ENCODE measurements at places on chromosomes 7 and 10. TPM values are rescaled to one million over a fixed set of nuclear protein-coding genes. Genes with fewer than 3 reads are reported as not detected.
A peak's percentile ranks its signal among the peaks of the same experiment; 100 is the strongest.

Gene CUBN
- 1.3 TPM for total RNA-seq

Gene CDNF
- total RNA-seq: 3.9 TPM

- no peaks in the 10 kb centered on the region for H3K4me1 ChIP-seq
- H3K27me3 ChIP-seq: no peaks in the 10 kb centered on the region
- H3K36me3 ChIP-seq: no peaks in the 10 kb centered on the region
These were observed 119.0 kb downstream of the PTPN20 start for GRCh38 chr10:47030191-47030703.

DNA sequence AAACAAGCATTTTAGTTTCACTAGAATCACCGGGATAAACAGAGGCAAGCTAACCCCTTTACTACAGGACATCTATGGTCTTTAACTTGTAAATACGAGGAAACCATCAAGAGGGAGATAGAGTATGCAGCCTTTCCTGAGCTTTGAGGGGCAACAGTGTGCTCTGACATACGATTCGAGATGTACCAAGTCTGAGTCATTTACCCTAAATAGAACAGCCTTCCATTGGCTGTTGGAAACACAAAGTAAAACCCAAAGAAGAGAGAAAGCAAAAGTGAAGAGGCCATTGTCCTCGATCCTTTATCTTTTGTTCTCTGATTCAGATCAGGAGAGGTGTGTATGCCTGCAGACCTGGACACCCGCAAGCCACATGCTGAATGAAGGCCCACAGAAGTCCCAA lies 289.5 kb downstream of the KCNMA1 start:
- no peaks in the 10 kb centered on the region for H3K36me3 ChIP-seq
- H3K27ac ChIP-seq: no peak overlapping the region
- H3K27me3 ChIP-seq: no peaks in the 10 kb centered on the region
- no peaks in the 10 kb centered on the region for H3K4me1 ChIP-seq

- no peak overlapping the region for H3K4me3 ChIP-seq
- no peaks in the 10 kb centered on the region for H3K27me3 ChIP-seq
- no peak overlapping the region for H3K27ac ChIP-seq
- DNase-seq: no peak
- H3K4me1 ChIP-seq: no peaks in the 10 kb centered on the region
These were observed 73.4 kb downstream of the SORCS1 start for GRCh38 chr10:107091126-107091525.

GRCh38 chr7:153388611-153389010 lies 629.1 kb downstream of the ACTR3B start:
- no peak overlapping the region for H3K27ac ChIP-seq
- no peak for DNase-seq
- no peaks in the 10 kb centered on the region for H3K4me1 ChIP-seq
- H3K27me3 ChIP-seq: no peaks in the 10 kb centered on the region

GRCh38 chr7:100719523-100720278 lies 567 bp upstream of the EPO start:
- H3K27ac ChIP-seq: no peak overlapping the region
- no peaks in the 10 kb centered on the region for H3K36me3 ChIP-seq
- H3K27me3 ChIP-seq: no peaks in the 10 kb centered on the region
- no peak overlapping the region for H3K4me3 ChIP-seq
- no peak for DNase-seq

DNA sequence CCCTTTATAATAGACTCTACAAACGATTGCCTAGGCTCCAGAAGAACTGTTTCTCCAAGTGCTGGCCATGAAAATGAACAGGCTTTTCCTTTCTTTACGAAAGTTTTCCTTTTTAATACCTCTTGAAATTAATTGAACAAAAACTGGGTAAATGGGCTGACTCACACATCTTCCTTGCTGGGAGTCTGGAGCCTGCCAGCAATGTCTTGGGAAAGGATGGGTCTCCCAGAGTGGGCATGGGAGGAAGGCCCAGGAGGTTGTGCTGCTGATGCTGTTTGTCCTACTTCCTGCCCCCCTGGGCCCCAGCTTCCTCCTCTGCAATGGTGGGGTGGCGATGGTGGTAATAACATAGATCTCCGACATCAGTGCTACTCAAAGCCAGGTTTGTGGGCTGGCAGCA lies 174.1 kb downstream of the RPS24 start:
- no peak overlapping the region for H3K4me3 ChIP-seq
- no peaks in the 10 kb centered on the region for H3K36me3 ChIP-seq
- no peak for DNase-seq
- H3K27me3 ChIP-seq: no peaks in the 10 kb centered on the region

- H3K4me1 ChIP-seq: no peaks in the 10 kb centered on the region
- no peaks in the 10 kb centered on the region for H3K36me3 ChIP-seq
- H3K27ac ChIP-seq: no peak overlapping the region
- no peak for DNase-seq
- no peaks in the 10 kb centered on the region for H3K27me3 ChIP-seq
These were observed 97.2 kb upstream of the PCGF5 start for GRCh38 chr10:91123261-91123660.

- no peak overlapping the region for H3K27ac ChIP-seq
- no peaks in the 10 kb centered on the region for H3K36me3 ChIP-seq
- no peaks in the 10 kb centered on the region for H3K27me3 ChIP-seq
- H3K4me3 ChIP-seq: no peak overlapping the region
These were observed 28.4 kb downstream of the JMJD1C start for GRCh38 chr10:63437116-63437949.

Gene ARHGEF35
- total RNA-seq: 7.5 TPM

DNA sequence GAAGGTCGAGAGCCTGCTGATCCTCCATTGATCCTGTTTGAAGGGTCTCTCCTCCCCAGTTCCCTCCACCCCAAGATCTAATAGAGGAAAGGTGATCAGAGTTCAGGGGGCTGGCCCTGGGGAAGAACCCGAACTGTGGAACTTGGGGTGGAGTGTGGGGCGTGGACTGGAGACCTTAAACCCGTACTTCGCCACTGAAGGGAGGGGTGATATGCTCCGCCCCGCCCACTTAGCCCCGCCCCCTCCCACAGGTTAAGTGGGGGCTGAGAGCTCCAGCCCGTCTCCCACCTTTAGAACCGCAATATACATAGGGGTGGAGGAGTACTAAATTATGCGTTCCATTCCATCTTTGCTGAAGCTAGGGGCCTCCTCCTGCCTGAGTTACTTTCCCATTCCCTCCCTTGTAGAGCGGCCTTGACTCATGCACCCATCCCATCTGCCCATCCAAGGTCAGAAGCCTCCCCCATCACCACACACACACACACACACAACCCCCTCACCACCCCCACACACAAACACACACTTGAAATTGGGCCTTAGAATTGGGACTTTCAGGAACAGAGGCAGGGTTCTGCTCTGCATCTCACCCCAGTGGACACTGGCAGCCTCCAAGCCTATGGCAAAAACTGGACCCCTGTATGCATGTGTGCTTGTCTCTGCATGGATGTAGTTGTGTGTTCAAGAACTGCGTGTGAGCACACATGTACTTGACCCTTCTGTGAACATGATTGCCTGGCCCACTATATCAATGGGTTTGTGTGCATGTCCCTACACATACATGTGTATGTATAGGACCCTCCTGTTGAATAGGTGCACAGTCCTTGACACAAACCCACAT lies 991 bp downstream of the SEMA4G start:
- no peaks in the 10 kb centered on the region for H3K27me3 ChIP-seq
- H3K4me1 ChIP-seq: peaks cover 13% of the 10 kb centered on the region
- H3K36me3 ChIP-seq: no peaks in the 10 kb centered on the region
- H3K4me3 ChIP-seq: peak overlapping the region; percentile 95

- DNase-seq: no peak
- H3K4me1 ChIP-seq: peaks cover 31% of the 10 kb centered on the region
- H3K27ac ChIP-seq: peak overlapping the region; percentile 46
- no peaks in the 10 kb centered on the region for H3K36me3 ChIP-seq
These were observed 23.9 kb downstream of the PARD3 start for GRCh38 chr10:34791228-34791627.

DNA sequence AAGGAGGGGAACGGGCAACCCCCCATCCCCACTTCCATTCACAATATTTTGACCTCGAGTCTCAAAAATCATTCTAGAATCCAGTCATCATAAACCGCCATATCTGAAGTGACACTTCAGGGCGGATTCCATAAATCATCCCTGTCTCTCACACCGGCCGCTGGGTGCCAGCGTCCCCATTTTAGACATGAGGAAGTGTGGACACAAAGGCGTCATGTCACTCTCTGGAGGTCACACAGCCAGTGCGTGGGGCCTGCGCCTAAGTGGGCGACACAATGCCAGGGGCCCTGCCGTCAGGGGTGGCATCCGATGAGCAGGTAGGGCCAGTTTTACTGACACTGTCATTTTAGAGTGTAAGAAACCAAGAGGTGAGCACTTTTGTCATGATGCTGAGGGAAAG lies 19.5 kb downstream of the KCNH2 start:
- H3K27me3 ChIP-seq: no peaks in the 10 kb centered on the region
- no peak overlapping the region for H3K27ac ChIP-seq
- H3K4me1 ChIP-seq: no peaks in the 10 kb centered on the region
- H3K4me3 ChIP-seq: no peak overlapping the region
- no peaks in the 10 kb centered on the region for H3K36me3 ChIP-seq
- DNase-seq: no peak

DNA sequence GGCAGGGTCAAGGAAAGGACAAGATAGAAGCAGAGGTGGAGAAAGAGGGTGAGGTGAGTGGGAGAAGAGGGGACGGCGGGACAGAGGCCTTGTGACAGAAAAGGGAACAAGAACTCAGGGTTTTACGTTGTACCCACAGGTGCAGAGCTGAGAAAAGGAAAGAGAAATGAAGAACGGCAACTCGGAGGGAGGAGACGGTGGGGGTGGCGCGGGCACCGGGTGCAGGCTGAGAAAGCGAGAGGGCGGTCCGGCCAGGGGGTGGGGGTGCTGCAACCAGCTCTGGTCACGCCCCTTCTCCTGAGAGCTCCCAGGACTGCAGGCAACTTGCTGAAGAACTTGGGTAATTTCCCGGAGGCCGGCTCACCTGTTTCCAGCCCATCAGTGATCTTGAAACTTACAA lies 65.3 kb downstream of the CARD11 start:
- no peak overlapping the region for H3K27ac ChIP-seq
- H3K4me3 ChIP-seq: no peak overlapping the region
- DNase-seq: peak; percentile 51
- no peaks in the 10 kb centered on the region for H3K27me3 ChIP-seq
- no peaks in the 10 kb centered on the region for H3K4me1 ChIP-seq

GRCh38 chr7:18499407-18500177 lies 4.0 kb downstream of the HDAC9 start:
- H3K36me3 ChIP-seq: no peaks in the 10 kb centered on the region
- H3K27ac ChIP-seq: no peak overlapping the region
- H3K4me1 ChIP-seq: no peaks in the 10 kb centered on the region
- H3K4me3 ChIP-seq: no peak overlapping the region
- H3K27me3 ChIP-seq: no peaks in the 10 kb centered on the region

- DNase-seq: no peak
- peaks cover 17% of the 10 kb centered on the region for H3K4me1 ChIP-seq
- H3K27me3 ChIP-seq: no peaks in the 10 kb centered on the region
- H3K4me3 ChIP-seq: no peak overlapping the region
- no peak overlapping the region for H3K27ac ChIP-seq
These were observed 100.9 kb upstream of the PDLIM1 start for GRCh38 chr10:95391581-95392216.

Gene LAMB1
- 96.4 TPM for total RNA-seq

Gene SPDYE16
- total RNA-seq: 0.67 TPM

Gene GSTO1
- 38.9 TPM for total RNA-seq

DNA sequence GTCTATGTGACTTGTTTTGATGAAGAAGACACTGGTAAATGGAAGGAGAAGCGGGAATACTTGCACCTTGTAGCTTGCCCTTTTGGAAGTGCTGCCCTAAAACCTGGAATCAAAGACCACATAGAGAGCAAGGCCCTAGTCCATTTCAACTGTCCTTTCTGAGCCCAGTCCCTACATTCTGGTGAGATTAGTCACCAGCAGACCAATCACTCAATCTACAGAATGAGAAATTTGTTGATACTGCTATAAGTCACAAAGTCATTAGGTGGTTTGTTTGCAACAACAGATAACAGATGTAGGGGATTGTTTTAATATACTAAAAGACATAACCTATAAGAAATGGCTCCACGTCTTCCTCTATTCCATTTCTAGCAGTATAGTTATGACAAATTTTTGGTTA lies 33.6 kb downstream of the WASL start:
- H3K36me3 ChIP-seq: no peaks in the 10 kb centered on the region
- no peaks in the 10 kb centered on the region for H3K27me3 ChIP-seq
- no peak overlapping the region for H3K27ac ChIP-seq
- peaks cover 9% of the 10 kb centered on the region for H3K4me1 ChIP-seq

Gene PSAP
- total RNA-seq: 334 TPM

DNA sequence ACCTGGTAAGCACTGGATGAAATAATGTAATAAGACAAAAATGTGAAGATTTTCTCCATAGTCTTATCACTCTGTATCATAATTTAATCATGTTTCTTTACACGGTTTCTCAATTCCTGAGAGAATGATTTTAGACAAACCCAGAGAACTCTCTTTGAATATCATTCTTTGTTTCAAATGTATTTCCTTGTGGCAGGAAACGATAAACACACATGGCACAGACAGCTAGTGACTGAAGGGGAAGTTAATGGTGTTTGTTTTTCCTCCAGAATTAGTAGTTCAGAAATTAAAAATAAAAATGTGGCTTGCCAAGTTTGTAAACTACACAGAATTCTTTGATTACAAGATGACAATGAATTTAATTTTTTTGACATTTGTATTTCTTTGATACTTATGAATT lies 163.7 kb upstream of the PRPS1L1 start:
- no peaks in the 10 kb centered on the region for H3K4me1 ChIP-seq
- no peaks in the 10 kb centered on the region for H3K27me3 ChIP-seq
- no peak for DNase-seq
- no peak overlapping the region for H3K4me3 ChIP-seq

DNA sequence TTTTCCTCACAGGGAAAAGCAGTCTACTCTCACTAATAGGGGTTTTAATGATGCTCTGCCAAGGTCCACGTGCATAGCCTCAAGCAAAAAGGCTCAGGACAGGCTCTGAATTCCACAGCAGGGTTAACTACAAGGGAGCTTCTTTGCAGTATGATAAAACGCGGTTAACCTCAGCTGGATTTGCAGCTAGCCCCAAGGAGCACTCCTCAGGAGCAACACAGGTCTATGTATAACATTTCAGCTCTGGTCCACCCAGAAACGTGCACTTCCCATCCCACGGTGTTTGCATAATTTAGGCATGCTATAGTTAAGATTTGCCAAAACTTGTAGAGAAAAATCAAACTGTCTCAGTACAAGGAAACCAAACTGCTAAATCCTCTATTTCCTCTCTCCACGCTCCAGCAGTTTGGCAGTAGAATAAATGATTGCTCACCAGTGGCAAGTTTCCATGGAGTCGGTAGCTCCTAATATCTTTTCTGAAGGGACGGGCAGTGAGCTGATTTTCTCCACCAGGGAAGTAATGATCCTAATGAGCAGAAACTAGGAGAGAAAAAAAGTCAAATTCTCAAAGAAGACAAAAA lies 13.1 kb upstream of the ASB4 start:
- peaks cover 9% of the 10 kb centered on the region for H3K4me1 ChIP-seq
- no peak overlapping the region for H3K4me3 ChIP-seq
- no peak for DNase-seq
- no peaks in the 10 kb centered on the region for H3K27me3 ChIP-seq
- H3K27ac ChIP-seq: no peak overlapping the region
- no peaks in the 10 kb centered on the region for H3K36me3 ChIP-seq

Gene DRGX
- total RNA-seq: not detected

DNA sequence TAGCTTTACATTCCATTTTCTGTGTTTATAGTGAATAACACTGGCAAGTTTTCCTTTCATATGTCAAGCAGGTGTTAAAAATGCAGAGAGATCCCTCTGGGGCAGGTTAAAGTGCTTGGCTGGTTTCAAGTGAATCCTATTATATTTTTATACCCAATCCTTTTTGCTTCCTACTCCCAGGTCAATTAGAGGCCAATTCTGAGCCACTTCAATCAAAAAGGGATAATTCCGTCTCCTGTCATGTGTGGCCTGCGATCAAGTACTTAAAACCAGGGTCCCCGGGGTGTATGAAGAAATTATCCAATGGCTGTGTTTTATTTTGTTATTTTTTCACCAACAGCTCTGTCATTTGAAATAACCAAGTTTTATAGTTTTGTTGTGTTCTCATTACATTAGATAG lies 313.2 kb downstream of the PRPF18 start:
- H3K36me3 ChIP-seq: no peaks in the 10 kb centered on the region
- no peaks in the 10 kb centered on the region for H3K27me3 ChIP-seq

Data from pancreas (tissue), 10 donors.